ENCODE measurements at places on chromosomes 7 and 10.

DNA sequence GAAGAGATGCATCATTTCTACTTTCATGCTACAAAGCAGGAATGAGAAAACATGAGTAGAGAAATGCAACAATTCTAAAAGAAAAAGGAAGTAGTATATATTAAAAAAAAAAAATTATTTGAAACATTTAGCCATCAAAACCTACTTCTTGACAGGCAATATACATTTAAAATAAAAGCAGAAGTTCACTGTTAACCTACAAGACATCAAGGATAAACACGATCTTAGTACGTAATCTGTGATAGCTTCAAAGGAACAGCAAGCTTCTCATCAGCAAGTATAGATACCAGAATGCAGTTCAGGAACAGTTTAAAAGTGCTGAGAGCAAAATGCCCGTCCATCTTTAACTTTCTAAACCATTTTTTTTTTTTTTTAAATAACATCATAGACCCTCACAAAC, 36.9 kb downstream of the MALSU1 start:
- DNase-seq, result no peak

- no peak for DNase-seq
Measured at GRCh38 chr10:97291357-97292096, 910 bp downstream of the ARHGAP19 start.

GRCh38 chr10:85594239-85594638, 772.4 kb downstream of the GRID1 start:
- DNase-seq, result no peak

- DNase-seq, result peak; percentile 71
Measured at GRCh38 chr10:95445837-95446486, 115.2 kb downstream of the SORBS1 start.

DNA sequence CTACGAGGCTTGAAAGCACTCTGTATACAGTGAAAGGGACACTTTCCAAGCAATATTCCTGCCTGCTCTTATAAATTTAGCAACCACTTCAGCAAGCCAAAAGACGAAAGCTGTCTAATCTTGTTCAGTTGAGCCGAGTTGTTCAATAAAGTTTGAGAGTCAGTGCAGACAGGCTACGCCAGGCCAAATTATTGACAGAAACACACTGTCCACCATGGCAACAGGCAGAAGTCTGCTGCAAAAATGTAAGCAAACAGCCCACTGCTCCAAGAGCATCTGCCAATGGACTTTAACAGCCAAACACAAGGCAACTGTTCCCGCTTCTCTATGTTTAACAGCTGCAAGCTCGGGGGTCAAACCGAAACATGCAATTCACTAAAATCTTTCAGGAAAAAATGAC, 85.7 kb downstream of the GLI3 start:
- peak; percentile 55 for DNase-seq

DNA sequence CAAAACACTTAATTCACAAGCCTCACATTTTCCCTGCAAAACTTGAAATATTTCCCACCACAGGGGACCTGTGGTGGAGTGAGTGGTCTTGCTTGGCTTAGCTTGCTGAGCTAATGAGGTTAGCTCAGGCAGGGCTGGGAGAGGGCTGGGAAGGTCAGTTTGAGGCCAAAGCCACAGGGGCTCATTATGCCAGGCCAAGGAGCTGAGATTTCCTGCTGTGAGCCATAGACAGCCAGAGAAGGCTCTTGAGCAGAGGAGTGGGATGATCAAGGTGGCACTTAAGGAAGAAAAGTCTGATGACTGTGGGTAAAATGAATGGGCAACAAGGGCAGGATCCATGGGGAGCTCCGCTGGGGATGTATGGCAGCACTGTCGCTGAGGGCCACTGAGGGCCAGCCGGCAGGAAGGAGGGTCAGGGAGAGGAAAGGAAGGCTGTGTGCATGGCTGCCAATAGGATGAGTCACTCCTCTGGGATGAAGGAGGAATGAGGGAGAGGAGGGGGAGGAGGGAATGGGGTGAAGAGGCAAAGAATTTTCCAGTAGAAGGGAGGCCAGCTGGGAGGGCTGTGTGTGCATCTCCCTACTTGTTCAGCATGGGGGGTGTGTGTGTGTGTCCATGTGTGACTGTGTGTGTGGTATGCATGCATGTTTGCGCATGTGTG, 18.7 kb upstream of the ZNF488 start:
- peak; percentile 77 for DNase-seq

- DNase-seq, result no peak
Measured at GRCh38 chr7:127844165-127844564, 187.1 kb downstream of the LRRC4 start.

GRCh38 chr7:74598558-74598957, 59.0 kb upstream of the GTF2I start:
- DNase-seq, result no peak

- DNase-seq, result no peak
Measured at GRCh38 chr10:77028042-77028441, 609.6 kb downstream of the KCNMA1 start.

- no peak for DNase-seq
Measured at GRCh38 chr10:88008866-88009470, 145.5 kb downstream of the PTEN start.

GRCh38 chr7:23062452-23062851, 43.1 kb upstream of the KLHL7 start:
- no peak for DNase-seq

GRCh38 chr7:150313367-150313809, 9.8 kb upstream of the LRRC61 start:
- no peak for DNase-seq
